ENCODE measurements at places on chromosomes 2 and 18.

GRCh38 chr2:209145941-209146681, 277.7 kb upstream of the MAP2 start:
- no peak for DNase-seq

- no peak for DNase-seq
Observed at GRCh38 chr2:230295192-230295591, 31.8 kb upstream of the SP140L start.

- no peak for DNase-seq
Observed at GRCh38 chr18:53056064-53056463, 716.1 kb downstream of the DCC start.

GRCh38 chr2:59032499-59032898, 791.4 kb upstream of the FANCL start:
- no peak for DNase-seq

- no peak for DNase-seq
Observed at GRCh38 chr2:187055463-187055862, 206.5 kb upstream of the ZSWIM2 start.

DNA sequence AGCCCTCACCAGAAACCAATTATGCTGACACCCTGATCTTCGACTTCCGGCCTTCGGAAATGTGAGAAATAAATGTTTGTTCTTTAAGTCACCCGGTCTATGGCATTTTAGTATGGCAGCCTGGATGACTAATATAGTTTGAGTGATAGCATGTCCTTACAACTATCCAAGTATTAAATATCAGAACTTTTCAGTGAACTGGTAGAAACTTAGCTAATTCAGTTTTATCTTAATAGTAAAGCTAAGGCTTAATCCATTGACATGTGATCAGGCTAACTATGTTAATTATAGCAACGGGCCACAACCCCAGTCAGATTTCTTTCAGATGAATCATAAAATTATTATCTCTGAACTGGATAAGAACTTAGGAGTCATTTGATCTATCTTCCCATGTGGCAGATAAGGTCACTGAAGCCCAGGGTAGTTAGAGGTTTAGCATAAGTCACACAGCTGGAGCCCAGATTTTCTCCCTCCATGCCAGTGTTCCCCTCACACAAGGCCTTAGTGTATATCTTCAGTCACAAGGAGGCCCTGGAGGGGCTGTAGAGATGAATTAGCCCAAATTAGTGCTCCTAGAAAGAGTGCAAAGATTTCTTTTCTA, 40.7 kb upstream of the UPP2 start:
- no peak for DNase-seq

- no peak for DNase-seq
Observed at GRCh38 chr18:7456376-7456775, 110.7 kb upstream of the PTPRM start.
